ENCODE measurements at places on chromosomes 4 and X.

DNA sequence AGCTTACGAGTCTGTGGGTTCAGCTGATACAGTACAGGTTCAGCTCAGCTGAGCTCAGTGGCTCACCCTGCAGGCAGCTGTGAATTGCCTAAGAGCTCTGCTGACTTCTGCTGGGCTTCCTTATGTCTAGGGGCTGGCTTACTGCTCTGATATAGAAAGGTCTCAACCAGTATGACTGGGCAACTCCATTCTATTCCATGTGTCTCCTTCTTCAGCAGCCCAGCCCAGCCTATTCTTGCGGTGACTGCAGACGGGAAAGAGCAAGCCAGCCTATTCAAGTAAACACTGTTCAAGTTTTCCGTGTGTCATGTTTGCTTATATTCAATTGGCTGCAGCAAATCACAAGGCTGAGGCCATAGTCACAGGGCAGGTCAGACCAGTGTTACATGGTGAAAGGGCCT, 615.4 kb upstream of the ZFP42 start:
- no peak for DNase-seq

- DNase-seq = no peak
Observed at GRCh38 chr4:143405075-143405730, 68.5 kb downstream of the GAB1 start.

DNA sequence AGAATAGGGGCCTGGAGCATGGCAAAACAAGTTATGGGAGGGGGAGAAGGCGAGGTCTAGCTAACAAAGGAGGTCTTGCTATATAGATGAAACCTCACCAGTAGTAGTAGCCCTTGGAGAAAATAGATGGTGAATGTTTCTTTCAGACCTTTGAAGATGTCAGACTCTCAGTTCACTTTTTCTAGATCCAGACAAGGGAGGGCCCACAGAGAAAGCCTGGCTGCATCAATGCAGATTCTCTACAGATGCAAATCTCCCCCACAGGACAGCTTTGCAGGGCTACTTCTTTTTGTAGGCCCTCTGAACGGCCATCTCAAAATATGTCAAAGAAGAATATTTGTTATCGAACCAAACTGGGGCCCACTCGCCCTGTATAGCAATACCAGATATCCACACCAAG, 159.7 kb downstream of the ANK2 start:
- no peak for DNase-seq

DNA sequence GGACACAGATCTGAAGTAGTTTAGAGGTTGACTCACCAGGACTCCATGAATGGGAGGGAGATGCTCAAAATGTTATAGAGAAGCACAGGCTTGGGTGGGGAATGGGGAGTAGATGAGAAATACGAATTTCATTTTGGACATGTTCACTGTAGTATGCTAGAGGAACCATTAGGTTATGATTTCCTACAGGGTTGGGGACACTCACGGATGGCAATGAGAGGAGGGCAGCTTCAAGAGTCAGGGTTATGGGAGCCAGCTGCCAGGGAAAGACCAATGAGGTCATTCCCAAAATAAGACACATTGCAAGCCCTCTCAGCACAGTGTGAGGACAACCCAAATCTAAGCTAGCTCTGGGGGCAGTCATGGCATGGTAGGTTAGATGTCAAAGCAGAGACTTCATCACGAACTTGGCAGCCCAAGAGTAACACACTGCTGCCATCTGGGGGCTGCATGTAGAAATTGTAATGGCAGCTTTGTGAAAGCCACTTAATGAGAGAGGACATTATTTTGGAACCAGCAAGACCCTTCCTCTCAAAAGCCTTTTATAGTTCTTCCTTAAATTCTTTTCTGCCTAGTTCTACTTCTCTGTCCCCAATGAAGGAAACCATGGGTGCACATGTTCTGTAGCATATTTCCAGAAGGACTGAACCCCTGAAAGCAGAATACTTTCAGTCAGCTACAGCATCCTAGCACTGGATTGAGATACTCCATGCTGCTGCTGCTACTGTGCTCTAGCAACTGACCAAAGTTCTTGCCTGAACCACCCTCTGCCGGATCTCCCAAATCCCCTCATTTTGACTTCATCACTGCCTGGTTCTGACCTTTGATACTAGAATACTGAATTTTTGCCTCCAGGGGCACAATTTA, 16.2 kb upstream of the ZCCHC12 start:
- DNase-seq = no peak

DNA sequence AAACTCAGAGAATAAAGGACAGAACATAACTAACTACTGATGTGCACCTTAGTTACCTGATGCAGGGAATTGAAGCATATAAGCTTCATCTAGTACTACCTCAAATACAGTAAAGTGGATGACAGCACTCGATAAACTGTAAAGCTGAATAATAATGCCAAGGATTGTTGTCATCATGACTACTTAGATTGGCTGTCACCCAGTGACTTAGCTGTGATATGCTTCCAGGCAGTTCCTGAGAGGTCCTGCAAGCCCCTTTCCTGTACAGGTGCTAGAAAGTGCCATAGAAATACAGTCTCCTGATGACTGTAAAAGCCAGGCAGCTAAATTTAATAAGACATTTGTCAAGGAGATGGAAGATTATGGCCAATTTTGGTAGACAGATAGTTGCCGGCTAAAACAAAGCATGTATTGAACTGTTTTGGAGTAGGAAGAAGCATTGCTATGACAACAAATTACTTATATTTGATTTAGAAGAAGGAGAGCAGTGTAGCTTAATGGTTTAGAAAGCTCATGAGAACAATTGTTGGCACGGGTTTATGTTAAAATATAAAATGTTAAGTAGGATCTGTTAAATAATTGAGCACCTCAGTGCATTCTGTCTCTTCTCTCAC, 29.7 kb downstream of the TMEM164 start:
- DNase-seq = no peak

- no peak for DNase-seq
Observed at GRCh38 chr4:108846568-108846967, 83.7 kb upstream of the ETNPPL start.

DNA sequence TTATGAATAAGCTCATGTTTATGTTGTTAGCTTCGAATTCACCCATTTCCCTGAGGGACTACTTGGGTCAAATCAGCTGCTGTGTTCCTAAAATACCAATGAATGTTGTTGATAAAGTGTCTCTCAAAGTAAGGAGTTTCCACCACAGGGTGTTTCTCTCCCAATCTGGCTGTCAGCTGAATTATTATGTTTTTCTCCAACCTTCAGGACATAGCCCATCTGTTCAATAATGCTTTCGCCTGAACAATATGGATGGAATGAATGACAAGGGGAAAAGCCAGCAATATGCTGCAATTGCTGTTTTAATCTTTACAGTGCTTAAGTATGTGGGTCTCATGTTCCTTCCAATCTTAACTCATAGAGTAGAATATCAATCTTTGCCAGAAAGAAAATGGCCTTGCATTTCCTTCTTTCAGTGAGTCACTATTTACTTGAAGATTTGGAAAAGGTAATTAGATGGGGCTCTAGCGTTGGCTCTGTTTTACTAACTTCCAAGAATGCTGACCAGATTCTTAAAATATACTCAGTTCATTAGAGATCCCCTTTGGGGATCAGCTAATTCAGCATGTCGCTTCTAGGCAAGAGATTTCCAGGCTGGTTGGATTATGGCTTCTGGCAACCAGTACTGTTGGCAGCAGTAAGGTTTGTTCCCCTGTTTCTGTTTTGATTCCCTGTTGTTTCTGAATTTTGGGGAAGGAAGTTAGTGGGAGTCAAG, 410.5 kb downstream of the PPP3CA start:
- DNase-seq = no peak

GRCh38 chrX:97000682-97001368, 117.1 kb downstream of the RPA4 start:
- DNase-seq = no peak

- no peak for DNase-seq
Observed at GRCh38 chr4:184460499-184461285, 13.7 kb downstream of the IRF2 start.

DNA sequence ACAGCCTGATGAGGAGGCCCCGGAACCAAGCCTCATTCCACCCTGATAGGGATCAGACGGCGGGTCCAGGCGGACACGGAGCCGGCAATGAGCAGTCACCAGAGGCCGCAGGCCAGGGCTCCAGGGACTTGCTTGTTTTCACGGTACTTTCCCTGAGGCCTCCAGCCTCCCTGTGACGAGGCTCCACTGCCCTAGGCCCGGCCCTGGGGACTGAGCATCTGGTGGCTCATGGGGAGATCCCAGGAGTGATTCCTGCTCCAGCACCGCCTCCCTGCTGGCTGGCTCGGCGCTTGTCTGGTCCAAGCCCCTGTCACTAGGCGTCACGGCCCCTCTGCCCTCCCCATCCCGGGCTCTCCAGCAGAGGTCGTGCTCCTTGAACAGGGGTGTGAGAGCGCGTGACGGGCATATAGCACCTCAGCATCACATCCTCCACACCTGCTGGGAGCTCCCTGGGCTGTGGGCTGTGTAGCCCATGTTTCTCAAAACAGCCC, 14.1 kb downstream of the HTRA3 start:
- no peak for DNase-seq

GRCh38 chr4:47659342-47659741, 174.3 kb downstream of the ATP10D start:
- DNase-seq = no peak

- no peak for DNase-seq
Observed at GRCh38 chr4:81506731-81507130, 35.0 kb upstream of the RASGEF1B start.

DNA sequence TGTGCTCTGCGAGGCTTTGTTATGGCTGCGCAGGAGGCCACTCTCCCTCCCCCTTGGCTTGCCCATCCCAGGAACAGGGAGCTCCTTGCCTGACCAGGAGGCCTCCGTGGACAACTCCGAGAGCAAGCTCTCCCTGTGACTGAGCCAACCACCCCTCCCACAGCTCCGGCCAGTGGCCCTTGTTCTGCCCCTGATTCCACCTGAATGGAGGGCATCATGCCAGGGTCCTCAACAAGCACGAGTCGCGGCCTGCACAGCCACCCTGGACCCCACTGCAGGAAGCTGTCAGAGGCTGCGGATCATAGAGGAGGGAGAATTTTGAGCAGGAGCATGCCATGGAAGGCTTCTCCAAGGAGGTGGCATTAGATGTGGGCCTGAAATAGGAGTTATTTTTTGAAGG, 44.8 kb upstream of the GRPEL1 start:
- DNase-seq = no peak

DNA sequence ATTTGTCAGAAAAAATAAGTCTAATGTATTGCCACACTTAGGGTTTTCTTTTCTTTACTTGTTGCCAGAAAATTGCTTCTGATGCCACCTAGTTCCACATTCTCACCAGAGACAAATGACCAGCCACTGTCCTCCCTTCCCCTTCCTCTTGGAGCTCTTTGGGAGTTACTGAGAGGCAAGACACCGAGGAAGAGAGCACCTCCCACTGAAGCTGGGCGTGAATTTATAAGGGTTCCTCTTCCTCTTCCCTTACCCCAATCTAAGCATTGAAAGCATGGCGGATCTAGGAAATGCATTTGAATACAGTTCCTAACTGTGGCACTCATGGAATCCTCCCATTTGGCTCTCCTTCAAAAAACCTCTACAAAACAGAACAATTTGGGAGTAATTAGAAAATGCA, 30.0 kb downstream of the ANXA3 start:
- no peak for DNase-seq

DNA sequence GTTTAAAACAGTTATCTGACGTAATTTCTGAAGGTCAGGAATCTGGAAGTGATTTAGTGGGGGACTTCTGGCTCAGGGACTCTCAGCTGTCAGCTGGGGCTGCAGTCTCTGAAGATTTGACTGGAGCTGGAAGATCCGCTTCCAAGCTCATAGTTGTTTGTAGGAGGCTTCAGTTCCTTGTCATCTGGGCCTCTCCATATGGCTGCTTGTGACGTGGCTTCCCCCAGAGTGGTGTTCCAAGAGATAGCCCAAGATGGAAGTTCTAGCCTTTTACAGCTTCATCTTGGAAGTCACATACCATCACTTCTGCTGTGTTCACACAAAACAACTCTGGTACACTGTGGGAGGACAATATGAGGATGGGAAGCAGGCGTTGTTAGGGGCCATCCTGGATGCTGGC, 2.1 kb downstream of the MPC1L start:
- no peak for DNase-seq

DNA sequence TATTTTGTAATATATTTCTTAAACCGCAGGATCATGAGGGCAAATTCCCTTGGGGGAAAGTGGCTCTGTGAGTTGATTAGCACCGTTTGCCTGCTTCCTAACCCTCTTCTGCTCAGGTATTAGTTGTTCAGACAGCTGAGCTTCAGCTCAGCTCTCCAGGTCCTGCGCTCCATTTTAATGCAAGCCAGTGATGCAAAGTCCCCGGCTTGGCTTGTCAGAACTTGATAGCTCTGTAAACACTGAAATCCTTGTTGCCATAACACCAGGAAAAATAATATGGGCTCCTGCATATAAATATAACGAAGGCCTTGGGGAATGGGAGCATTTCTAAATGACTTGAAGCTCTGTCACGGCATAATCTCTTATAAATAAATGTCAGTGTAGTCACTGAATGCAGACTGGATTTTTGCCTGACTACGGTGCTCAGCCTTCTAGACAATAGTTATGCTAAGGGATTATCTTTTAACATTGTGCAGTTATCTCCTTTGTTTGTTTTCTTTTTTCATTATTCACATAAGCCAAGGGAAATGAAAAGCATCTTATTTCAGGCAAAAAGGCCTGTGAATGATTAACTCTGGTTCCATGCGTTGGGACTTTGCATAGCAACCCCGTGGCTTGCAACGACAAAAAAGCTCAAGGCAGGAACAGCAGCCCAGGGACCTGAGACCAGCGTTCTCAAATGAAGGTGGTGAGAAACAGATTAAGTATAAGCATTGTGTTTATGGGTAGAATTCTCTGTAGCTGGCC, 253.2 kb downstream of the SPRY1 start:
- no peak for DNase-seq

GRCh38 chr4:187366530-187366929, 629.0 kb upstream of the ZFP42 start:
- no peak for DNase-seq

DNA sequence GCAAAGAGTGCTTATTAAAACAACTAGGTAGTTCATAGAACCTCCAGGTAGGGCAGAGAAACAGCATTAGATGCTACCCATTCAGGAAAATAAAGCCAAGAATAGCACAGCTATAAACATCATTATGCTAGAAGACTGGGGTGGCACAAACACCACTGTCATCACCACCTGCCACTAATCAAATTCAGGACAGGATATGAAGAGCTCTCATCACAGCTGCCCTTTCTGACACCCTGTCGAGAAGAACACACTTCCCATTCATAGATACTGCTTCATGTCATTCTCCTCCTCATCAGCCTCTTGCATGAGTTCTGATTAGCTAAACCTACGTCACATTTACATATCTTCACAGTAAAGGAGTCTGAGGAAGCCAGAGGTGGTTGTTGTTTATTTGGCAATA, 692.3 kb upstream of the HS3ST1 start:
- no peak for DNase-seq

- no peak for DNase-seq
Observed at GRCh38 chr4:102180046-102180445, 165.2 kb downstream of the SLC39A8 start.

DNA sequence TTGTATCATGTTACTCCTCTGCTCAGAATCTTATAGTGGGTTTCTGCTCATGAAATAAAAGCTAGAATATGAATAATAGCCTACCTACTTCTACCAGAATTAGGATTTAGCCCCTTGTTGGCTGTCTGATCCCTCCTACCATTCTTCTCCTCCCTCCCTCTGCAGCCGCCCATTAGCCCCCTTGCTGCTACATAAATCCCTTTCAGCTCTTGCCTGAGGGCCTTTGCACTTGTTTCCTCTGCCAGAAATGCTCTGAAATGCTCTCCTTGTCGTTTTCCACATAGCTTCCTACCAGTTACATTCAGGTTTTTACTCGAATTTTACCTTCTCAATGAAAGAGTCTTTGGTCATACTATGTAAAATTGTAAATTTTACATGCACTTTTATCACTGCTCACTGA, 159.2 kb downstream of the ADGRL3 start:
- no peak for DNase-seq

GRCh38 chr4:139861471-139861870, 195.9 kb downstream of the MGST2 start:
- no peak for DNase-seq
